ENCODE measurements at places on chromosomes 2 and 18. TPM values are rescaled to one million over a fixed set of nuclear protein-coding genes. Genes with fewer than 3 reads are reported as not detected.

Gene CDH19
- not detected for total RNA-seq

GRCh38 chr2:150606380-150607060 is 119.1 kb upstream of the RND3 start:
- DNase-seq: no peak

GRCh38 chr2:7819850-7820249 is 862.0 kb upstream of the ID2 start:
- DNase-seq: no peak

GRCh38 chr2:46747297-46747818 is 168.2 kb downstream of the MCFD2 start:
- no peak for DNase-seq

DNA sequence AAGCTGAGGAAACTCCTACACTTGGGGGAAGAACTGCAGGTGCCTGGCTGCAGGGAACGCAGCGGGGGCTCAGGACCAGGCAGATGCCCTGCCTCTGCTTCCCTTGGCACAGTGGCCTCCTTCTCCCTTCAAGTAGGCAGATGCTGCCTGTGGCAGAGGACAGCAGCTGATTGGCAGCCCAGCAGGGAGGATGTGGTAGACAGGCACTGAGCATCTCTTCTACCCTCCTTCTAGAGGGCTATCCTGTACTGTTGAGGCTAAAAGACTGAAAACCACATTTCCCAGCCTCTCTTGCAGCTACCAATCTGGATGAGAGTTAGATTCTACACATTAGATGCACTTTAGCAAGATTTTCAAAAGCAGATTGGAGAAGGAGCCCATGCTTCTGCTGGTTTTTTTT is 105.7 kb downstream of the MSH2 start:
- no peak for DNase-seq

GRCh38 chr2:218082586-218083351 is 13.7 kb downstream of the RUFY4 start:
- no peak for DNase-seq

DNA sequence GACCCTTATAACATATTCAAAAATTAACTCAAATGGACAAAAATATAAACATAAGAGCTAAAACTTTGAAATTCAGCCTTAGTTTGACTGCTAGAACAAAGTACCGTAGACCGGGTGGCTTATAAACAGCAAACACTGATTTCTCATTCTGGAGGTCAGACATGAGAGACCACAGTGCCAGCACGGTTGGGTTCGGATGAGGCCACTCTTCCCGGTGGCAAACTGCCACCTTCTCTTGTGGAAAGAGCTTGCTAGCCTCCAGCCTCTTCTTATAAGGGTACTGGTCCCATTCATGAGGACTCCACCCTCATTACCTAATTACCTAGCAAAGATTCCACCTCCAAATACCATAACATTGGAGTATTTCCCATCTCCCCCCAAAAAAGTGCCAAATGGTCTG is 91.3 kb downstream of the FAM210A start:
- DNase-seq: no peak

All from MCF 10A (cell line).